ENCODE measurements at places on chromosomes 4 and X. TPM values are rescaled to one million over a fixed set of nuclear protein-coding genes. Genes with fewer than 3 reads are reported as not detected.
A peak's percentile ranks its signal among the peaks of the same experiment; 100 is the strongest.

Gene C4orf51
- total RNA-seq = not detected

Gene ITIH6
- total RNA-seq = not detected

Gene PLCXD1
- 9.0 TPM for total RNA-seq

Gene HSFX2
- 1.3 TPM for total RNA-seq

Gene NPY2R
- not detected for total RNA-seq

Gene ARHGAP4
- total RNA-seq = 14.7 TPM

Gene GABRG1
- total RNA-seq = not detected

Gene F11
- total RNA-seq = not detected

DNA sequence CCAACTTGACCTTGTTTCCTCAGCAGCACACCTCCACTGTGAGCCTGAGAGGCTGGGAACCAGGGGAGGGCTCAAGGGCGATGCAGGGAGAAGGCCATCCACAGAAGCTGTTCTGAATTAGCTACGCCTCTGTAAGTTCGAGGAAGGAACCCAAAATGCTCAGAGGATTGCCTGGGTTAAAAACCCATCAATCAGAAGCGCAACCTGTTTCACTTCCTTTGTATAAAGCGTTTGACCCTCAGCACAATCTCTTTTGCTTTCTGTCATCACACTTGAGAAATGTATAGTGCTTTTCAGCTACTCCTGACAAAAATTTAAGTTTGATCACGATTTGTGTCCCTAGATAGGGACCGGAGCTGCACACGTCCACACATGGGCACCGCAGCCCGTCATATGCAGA lies 48.0 kb upstream of the MAP3K15 start:
- no peak for DNase-seq

DNA sequence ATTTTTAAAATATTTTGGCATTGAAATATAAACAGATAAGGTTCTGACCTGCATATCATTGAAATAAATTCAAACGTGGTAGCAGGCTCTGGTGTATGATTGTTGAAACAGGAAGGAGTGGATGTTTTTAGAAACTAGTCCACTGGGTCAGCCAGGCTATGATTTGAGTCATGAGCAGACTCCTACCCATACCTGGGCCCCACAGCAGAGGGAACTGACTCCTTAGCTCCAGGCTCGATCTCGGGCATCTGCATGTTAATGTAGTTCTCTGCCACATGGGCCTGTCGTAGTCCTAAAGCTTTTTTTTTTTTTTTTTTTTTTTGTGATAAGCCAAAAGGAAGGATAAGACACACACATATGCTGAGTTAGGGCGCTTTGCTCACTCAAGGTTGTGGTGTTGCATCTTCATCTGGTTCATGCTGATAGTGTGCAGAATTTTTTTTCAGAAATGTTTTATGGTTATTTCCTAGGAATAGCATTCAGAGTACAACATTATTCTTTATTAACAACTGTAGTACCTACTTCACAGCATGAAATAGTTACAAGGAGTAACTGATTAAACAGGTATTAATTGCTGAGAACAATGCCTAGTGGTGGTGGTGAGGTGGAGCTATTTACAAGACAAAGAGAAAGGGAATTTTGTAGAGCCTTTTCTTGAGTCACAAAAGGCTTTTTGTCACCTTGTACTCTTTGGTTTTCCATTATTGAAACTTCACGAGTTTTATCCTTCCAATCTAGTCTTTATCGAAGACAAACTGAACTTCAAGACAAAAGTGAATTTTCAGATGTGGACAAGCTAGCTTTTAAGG lies 27.3 kb downstream of the OFD1 start:
- DNase-seq = no peak

- DNase-seq = no peak
Observed at GRCh38 chr4:182257016-182257415, 13.8 kb downstream of the TENM3 start.

- no peak for DNase-seq
Observed at GRCh38 chrX:45824471-45824870, 623.8 kb upstream of the DIPK2B start.

GRCh38 chrX:154805696-154806091 lies 409 bp upstream of the MPP1 start:
- DNase-seq = no peak

- no peak for DNase-seq
Observed at GRCh38 chr4:134219043-134219442, 17.5 kb upstream of the PABPC4L start.

- DNase-seq = no peak
Observed at GRCh38 chrX:116276261-116276660, 105.7 kb downstream of the AGTR2 start.

DNA sequence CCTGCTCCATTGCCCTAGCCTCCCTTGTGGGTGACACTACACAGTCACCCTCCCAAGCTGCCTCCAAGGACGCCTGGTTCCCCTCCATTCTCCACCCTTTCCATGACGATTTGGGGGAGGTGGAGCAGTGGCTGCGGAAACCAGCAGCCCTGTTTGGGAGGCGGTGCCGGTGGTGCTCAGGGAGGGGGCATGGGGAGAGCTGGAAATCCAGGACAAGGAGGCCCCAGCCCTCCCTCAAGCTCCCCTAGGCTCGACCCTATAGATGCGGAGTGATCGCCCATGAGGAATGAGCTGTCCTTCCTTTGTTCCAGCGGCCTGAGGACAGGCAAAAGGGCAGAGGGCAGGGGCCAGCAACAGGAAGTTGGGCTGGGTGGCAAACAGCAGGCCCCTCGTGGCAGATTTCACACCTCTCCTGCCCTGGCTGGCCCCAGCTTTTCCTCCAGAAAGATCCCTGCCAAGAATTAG lies 3.6 kb upstream of the RENBP start:
- peak; percentile 63 for DNase-seq

DNA sequence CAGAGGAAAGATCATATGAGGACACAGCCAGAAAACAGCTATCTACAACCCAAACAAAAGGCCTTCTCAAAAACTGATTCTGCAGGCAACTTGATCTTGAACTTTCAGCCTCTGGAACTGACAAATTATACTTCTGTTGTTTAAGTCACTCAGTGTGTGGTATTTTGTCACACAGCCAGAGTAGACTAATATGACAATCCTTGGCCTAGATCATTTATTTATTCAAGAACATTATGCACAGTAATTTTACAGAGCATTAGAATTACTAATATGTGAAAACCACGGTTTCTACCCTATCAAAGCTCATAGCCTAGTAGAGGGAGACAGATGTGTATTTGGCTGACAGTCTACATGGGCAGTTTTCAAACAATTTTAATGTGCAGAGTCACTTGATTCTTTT lies 167.8 kb upstream of the PCDH18 start:
- DNase-seq = no peak

- no peak for DNase-seq
Observed at GRCh38 chrX:1582686-1583437, 8.5 kb upstream of the AKAP17A start.

GRCh38 chr4:75724867-75725724 lies 719 bp downstream of the USO1 start:
- peak; percentile 89 for DNase-seq

GRCh38 chr4:45004847-45005565 lies 278.6 kb upstream of the GNPDA2 start:
- no peak for DNase-seq

- no peak for DNase-seq
Observed at GRCh38 chr4:138310498-138310897, 68.3 kb upstream of the SLC7A11 start.

- DNase-seq = no peak
Observed at GRCh38 chr4:13054420-13054970, 429.6 kb downstream of the RAB28 start.

GRCh38 chrX:13662355-13662791 lies 9.4 kb downstream of the TCEANC start:
- no peak for DNase-seq

DNA sequence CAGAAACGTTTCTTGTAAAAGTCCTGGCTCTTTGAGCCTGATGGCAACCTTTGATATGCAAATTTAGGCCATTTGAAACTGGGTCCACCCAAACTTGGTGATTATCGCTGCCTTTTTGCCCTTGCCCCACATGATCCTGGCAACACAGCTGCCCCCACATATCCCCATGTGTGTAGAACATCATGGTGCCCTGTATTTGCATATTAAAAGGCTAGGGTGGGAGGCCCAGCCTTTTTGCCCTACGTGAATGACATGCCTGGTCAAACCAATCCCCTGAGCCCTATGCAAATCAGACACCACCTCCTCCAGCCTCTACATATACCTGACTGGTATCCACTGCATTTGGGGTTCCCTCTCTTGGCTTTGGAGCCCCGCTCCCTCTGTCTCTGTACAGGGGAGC lies 202.4 kb downstream of the MAB21L2 start:
- DNase-seq = no peak

DNA sequence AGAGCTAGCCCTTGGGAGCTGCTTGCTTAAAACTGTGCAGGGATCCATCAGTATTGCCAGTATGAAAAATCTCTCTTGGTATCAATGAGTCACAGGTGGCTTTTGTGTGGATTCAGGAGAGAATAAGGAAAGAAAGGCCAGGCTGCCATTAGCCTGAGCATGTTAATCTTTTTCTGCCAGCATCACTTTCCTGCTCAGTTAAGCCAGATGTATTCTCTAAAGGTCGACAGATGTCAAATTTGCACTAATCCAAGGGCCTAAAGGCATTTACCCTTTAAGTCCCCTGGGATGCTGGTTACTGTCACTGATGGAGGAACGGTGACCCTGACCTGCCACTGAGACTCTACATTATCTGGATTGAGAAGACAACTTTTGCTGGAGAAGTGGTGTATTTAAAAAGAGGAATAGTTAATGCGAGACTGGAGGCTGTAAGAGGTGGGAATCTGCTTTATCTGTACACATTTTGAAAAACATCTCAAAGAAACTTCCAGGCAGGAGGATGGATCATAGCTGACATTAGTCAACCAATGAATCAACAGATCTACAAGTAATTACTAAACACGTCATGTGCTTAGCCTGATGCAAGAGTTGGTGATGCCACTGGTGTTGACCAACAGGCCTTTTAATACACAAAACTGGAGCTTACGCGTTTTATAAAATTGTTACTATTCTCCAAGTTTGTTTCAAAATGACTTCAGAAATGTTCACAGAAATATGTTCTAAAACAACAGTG lies 241.4 kb upstream of the ANXA3 start:
- no peak for DNase-seq

- no peak for DNase-seq
Observed at GRCh38 chrX:147832707-147833348, 78.9 kb upstream of the FMR1 start.

GRCh38 chr4:183422962-183423631 lies 21.3 kb upstream of the CDKN2AIP start:
- no peak for DNase-seq

- peak; percentile 93 for DNase-seq
Observed at GRCh38 chr4:155353923-155354540, 22.7 kb downstream of the MAP9 start.

GRCh38 chr4:69060651-69061308 lies 35.5 kb upstream of the UGT2B7 start:
- no peak for DNase-seq

GRCh38 chrX:68186552-68187262 lies 246.6 kb downstream of the OPHN1 start:
- DNase-seq = no peak

- DNase-seq = no peak
Observed at GRCh38 chrX:125093852-125094251, 225.8 kb upstream of the TEX13C start.

DNA sequence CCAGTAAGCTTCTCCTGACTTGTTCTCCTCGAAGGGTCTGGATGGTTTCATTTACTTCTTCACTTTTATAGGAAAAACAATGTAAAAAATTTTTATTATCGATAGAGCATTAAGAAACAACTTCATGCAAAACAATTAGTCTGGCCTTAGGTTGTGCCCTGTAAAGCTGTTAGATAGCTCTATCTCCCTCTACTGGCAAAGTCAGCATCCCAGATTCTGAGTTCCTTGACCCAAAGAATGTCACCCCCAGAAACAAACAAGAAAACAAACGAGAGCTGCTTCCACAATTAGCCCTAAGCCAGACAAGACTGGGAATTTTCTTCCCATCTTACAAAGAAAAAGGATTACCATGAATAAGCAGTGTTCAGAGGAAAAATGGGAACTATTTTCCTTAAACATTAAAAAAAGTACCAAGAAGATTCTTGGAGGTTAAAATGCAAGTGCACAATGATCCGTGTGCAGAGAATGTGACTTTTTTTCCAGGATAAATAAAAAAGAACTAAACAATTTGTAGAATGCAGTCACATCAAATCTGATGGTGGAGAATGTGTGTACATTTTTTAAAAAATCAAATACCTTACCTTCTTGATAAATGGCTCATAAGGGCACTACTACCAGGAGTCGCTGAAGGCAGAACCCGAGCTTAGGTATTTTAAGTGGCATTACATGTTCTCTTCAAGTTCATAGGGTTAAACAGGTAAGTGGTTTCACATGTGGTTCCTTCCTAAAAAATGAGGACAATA lies 293.2 kb downstream of the FBXO8 start:
- no peak for DNase-seq

DNA sequence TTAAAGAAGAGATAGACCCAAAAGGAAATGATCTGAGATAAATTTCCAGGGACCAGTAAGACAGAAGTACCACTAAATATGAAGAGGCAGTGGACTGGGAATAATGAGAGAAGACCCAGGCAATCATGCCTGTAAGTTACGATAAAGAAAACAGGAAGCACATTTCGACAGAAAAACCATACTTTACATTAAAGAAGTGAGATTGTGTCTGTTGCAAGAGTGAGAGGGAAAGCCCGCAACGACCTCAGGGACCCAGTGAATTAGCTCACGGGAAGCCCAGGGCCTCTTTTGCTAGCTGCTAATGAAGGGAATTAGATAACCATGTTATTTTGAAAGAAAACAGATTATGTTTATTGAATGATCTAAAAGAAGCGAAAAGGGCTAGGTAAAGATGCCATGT lies 28.9 kb upstream of the ACSL1 start:
- DNase-seq = no peak

GRCh38 chr4:70895811-70896491 lies 6.2 kb upstream of the MOB1B start:
- no peak for DNase-seq

DNA sequence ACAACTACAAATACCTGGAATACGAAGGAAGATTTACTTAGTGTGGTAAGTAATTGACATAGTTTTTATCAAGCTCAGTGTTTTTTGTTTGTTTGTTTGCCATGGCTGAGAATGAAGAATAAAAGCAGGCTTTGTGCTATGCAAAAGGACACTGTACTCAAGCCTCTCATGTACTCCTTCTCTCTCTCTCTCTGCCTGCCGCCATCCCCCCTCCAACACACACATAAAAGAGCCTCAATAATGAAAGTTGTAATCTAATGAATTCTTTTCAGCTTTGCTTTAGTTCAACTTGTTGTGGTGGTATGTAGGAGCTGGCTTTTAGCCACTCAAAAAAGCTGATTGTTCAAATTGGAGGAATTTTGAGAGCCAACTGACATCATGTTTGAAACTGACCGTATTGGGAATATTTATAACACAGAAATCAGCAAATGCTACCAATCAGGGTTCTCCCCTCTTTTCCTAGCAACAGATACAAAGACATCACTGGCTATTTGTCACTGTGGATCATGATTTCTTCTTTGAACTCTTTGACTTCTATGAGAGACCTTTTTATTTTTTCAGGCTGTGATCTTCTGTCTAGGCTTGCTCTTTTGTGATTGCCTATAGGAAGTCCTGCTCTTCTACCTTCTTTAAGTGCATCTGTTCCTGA lies 1148.8 kb downstream of the RAPGEF2 start:
- DNase-seq = no peak

- DNase-seq = no peak
Observed at GRCh38 chr4:11954093-11954492, 525.4 kb upstream of the HS3ST1 start.

GRCh38 chr4:114005569-114006442 lies 26.4 kb upstream of the ARSJ start:
- no peak for DNase-seq

All from right cardiac atrium (tissue), 5 donors.